Mammary epithelial cell (primary cell): ENCODE measurements at places on chromosomes 13 and 19. TPM values are rescaled to one million over a fixed set of nuclear protein-coding genes. Genes with fewer than 3 reads are reported as not detected.

The LSM7 gene
- total RNA-seq: 91.6 and 108 TPM in 2 replicates

The GRIK5 gene
- not detected for total RNA-seq

The KDELR1 gene
- total RNA-seq: 73.2 TPM

The SIGLEC6 gene
- total RNA-seq: not detected

The PRRG2 gene
- total RNA-seq: 14.3 and 19.6 TPM in 2 replicates

The ZNF441 gene
- total RNA-seq: 3.1 and 5.1 TPM in 2 replicates

The KLHL26 gene
- total RNA-seq: 2.8 TPM

The TMEM150B gene
- total RNA-seq: not detected in 2 replicates

The ZNF724 gene
- total RNA-seq: 3.8 and 10.3 TPM in 2 replicates

The ZNF93 gene
- total RNA-seq: 16.8 TPM

The ZNF726 gene
- total RNA-seq: 2.4 and 4.1 TPM in 2 replicates

The SHANK1 gene
- total RNA-seq: under 0.01 TPM

The ELSPBP1 gene
- not detected for total RNA-seq

The F10 gene
- total RNA-seq: not detected in 2 replicates

The ZNF709 gene
- 3.7 TPM for total RNA-seq

The SLC25A42 gene
- 3.0 TPM for total RNA-seq

The CEACAM6 gene
- under 0.01 TPM for total RNA-seq

The ZNF701 gene
- total RNA-seq: 10.8 and 11.9 TPM in 2 replicates

The MAN2B1 gene
- total RNA-seq: 36.3 TPM

The ZNF154 gene
- total RNA-seq: 0.21 and 0.42 TPM in 2 replicates

The ATP4B gene
- total RNA-seq: not detected

The PLPP2 gene
- 9.6 and 12.8 TPM in 2 replicates for total RNA-seq
